ENCODE measurements at places on chromosomes 12 and 14. TPM values are rescaled to one million over a fixed set of nuclear protein-coding genes. Genes with fewer than 3 reads are reported as not detected.

GRCh38 chr14:71661441-71661840 lies 270.8 kb upstream of the RGS6 start:
- no peak for DNase-seq

DNA sequence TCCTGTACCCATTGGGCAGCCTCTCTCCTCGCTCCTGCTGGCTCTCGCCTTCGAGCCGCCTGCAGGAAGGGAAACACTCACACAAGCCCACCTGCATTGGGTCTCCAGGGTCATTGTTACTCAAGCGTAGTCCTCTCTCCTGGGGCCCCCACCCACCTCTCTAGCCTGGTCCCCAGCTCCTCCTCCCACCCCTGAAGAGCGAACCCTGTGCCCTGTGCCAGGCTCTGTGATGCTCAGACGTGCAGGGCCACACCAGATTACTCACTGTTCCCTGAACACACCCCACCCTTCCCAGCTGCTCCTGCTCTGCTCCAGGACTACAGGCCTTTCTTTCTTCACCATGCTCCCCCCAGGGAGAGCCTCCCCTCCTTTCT lies 88.1 kb downstream of the NINJ2 start:
- peak; percentile 23 for DNase-seq

DNA sequence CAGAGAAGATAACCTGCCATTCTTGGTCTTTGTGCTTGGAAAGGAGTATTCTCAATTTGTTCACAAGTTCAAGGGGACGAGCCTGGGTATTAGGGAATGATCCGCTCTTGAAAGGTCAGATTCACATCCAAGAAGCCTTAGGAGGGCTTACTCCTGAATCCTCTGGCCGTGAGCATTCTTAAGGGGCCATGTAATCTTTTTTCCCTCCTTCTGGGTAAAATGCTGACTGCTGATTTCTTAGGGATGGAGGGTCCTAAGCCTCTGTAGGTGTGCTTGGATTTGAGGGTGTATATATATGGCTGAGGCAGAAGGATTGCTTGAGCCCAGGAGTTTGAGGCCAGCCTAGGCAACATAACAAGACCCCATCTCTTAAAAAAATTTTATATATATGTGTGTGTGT lies 149.1 kb downstream of the TSPAN9 start:
- DNase-seq, result no peak

DNA sequence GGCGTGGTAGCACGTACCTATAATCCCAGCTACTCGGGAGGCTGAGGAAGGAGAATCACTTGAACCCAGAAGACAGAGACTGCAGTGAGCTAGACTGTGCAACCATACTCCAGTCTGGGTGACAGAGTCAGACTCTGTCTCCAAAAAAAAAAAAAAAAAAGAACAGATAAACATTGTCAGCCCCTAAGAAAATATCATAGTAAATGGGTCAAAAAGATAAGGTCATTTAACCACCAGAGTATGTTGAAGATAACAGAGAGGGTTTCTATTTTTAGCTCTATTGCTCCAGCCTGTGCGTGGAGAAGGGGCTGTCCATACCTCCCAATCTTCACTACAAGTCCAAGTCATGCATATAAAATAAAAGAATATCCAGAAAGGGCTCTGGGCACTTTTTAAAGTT lies 15.4 kb downstream of the LGMN start:
- DNase-seq, result no peak

DNA sequence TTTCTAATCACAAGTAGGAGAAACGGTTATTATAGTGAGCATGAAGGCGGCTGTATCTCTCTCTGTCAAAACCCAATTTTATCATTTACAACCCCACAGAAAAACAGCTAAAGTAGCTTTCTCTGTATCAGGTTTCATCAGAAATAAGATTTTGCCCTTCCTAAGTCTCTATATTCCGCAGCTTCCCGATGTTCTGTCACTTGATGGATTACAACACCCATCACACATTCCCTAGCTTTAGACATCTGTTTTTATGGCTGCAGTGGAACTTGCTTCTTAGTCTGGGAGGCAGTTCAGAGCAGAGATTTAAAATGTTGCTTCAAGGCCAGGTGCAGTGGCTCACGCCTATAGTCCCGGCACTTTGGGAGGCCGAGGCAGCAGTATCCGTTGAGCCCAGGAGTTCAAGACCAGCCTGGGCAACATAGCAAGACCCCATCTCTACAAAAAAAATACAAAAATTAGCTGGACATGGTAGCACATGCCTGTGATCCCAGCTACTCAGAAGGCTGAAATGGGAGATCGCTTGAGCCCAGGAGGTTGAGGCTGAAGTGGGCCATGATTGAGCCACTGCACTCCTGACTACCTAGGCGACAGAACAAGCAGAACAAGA lies 27.6 kb upstream of the FOXN3 start:
- no peak for DNase-seq

DNA sequence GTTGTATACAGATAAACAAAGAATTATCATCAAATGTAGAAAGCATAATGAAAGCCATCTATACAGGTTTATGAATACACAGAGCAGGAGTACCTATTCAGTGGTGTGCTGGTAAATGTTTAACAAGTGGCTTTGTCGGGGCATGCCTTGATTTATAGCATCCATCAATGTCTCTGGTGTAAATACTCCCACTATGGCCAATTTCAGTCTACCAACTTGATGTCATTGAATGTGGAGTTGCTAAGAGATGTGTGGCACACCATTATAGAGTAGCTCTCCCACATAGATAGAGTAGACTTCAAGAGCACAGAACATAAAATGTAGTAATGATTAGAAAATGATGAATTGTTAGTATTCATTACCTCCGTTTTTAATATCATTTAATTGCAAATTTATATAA lies 9.3 kb downstream of the GRIP1 start:
- DNase-seq, result no peak

DNA sequence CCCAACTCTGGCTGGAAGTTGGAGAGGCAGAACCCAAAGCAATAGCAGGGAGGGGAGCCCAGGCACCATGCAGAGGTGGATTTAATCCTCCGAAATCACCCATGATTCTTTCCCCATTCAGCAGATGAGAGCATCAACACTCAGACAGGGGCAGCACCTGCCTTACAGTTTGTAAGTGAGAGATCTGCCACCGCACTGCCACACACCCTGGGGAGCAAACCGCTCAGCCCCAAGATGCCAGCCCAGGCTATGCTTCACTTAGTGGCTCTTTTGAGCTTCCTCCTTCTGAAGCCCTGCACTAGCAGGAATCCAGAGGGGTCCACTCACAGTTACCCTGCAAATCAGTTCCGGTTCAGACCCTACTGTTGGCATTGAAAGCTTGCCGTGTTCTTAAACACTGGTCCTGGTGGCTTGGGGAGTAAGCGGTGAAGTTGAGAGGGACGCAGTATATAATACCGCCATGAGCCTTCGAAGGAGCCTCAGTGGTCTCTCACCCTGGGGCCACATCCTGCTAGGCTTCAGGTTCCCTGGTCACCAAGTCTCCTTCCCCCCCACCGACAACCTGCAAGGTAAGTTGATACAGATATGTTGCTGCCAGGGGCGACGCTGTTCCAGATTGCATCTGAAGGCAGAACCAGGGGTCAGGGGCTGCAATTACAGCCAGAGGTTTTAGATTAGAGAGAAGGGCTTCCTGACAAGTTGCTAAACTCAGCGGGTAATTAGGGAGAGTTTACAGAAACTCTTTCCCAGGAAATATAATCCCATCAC lies 72.0 kb upstream of the CCND2 start:
- DNase-seq, result no peak

RERG gene
- 10.7 TPM for total RNA-seq

ADAM20 gene
- total RNA-seq, result 0.92 TPM

APOLD1 gene
- total RNA-seq, result 8.5 TPM

TAS2R8 gene
- total RNA-seq, result not detected

PA2G4 gene
- 78.8 TPM for total RNA-seq
